ENCODE measurements at places on chromosomes 7 and 10.

DNA sequence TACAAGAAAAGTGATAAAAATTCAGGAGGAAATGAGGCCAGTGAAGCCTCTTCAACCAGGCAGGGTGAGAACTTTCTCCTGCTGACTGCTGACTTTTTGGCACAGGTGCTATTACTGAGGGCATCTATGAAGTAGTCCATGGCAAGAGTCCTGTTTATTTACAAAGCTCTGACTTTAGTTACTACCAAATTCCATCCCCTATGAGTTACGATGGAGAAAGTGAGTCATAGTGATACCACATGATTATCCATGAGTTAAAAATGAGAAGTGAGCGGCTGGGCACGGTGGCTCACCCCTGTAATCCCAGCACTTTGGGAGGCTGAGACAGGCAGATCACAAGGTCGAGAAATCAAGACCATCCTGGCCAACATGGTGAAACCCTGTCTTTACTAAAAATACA is 19.9 kb downstream of the CCDC3 start:
- DNase-seq = peak; percentile 22

- DNase-seq = no peak
These were observed 20.9 kb downstream of the ANKRD22 start for GRCh38 chr10:88830643-88831268.

DNA sequence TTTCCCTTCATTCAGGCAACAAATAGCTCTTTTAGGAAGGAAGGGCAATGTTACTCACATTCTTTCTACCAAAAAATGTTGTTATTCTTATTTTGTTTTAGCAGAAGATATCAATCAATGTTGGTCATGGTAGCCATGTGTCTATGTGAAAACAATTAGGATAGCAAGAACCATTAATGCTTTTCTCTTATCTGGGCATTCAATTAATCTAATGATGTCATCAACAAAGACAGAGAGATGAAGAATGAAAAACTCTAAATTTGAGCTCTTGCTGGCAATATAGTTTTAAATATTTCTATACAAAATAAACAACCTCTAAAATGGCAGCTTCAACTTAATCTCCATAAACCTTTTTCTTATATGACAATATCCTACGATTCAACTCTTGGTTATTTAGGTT is 353.7 kb upstream of the ANKRD30A start:
- DNase-seq = no peak

- DNase-seq = no peak
These were observed 634.1 kb downstream of the ACTR3B start for GRCh38 chr7:153393666-153394065.

DNA sequence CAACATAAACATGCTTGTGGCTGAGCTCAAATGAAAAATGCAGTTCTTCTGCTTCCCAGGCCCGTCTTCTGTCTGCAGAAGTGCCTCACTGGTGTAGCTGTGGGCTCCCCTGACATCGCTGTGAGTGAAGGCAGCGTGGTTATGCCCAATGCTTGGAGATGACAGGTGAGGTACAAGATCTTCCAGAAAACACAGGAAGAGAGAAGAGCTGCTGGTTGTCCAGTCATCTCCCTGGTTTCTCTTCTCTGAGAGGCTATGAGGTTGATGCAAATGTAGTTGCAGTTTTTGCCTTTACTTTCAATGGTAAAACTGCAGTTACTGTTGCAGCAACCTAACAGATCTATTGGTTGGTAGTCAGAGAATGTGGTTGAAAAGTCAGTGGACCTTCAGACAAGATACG is 223.6 kb downstream of the GATA3 start:
- DNase-seq = no peak

DNA sequence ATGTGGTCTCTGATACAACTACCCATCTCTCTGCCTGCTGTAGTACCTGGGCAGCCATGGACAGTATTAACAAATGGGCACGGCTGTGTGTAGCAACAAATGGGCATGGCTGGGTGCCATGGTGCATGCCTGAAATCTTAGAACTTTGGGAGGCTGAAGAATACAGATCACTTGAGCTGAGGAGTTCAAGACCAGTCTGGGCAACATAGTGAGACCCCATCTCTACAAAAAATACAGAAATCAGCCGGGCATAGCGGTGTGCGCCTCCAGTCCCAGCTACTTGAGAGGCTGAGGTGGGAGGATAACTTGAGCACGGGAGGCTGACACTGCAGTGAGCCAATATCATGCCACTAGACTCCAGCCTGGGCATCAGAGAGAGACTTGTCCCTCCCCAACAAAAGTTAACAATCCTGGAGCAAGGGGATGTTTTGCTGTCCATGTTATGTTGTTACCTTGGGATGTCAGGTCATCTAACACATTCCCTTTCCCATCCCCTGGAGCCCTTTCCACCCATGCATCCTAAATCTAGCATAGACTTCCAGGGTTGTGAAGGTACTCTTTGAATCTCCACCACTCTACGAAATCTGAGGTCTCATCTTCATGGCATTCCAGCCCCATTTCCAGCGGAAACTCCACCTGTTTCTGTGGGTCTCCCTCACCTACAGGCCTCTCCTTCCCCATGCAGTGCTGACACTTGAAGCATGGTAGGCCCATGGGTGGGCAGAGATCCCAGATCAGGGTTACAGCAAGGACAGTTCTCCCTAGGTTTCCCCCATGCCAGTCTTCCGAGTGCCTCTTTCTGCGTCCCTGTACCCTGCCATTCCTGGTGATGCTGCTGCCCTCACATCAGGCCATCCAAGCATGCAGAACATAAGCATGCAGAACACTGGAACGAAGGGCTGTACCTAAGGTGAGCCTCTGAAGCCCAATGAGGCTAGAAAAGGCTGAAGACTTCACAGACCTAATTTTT is 13.1 kb downstream of the FXYD4 start:
- DNase-seq = peak; percentile 21

DNA sequence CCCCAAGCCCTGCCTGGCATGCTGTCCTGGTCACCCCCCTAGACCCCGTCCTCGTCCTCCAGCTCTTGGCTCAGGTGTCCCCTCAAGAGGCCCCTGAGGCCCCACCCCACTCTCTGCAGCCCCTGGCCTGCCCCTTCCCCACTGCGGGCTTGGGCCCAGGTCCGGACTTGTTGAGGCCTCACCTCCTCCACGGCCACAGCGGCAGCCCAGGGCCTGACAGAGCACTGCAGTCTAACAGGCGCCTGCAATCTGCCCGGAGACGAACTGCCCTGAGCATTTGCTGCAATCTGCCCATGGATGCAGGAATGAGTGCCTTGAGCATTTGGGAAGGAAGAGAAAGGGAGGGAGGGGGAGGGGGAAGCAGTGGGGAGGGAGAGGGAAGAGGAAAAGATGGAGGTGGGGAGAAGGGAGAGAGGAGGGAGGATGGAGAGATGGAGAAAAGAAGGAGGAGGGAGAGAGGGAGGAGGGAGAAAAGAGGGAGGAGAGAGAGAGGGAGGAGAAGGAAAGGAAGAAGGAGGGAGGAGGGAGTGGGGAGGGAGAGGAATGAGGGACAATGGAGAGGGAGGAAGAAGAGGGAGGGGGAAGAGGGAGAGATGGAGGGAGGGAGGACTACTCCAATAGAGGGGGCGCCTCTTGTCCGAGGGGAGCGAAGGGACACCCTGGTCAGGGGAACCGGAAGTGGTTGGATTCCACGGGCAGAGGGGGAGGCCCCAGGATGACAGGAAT is 73.9 kb downstream of the PDGFA start:
- no peak for DNase-seq

DNA sequence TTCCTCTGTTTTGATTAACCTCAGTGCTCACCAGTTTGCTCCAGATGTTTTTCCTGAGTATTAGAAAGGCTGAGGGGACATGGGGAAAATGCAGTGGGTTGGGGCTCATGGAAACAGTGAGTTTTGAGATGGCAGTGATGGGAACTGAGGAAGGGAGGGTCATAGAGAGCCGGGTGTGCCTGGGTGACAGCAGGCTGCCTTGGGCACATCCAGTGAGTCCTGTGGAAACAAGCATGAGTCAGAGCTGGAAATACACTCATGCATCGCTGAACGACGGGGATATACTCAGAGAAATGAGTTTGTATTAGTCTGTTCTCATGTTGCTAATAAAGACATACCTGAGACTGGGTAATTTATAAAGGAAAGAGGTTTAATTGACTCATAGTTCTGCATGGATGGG is 202.2 kb downstream of the TMEM178B start:
- DNase-seq = no peak

DNA sequence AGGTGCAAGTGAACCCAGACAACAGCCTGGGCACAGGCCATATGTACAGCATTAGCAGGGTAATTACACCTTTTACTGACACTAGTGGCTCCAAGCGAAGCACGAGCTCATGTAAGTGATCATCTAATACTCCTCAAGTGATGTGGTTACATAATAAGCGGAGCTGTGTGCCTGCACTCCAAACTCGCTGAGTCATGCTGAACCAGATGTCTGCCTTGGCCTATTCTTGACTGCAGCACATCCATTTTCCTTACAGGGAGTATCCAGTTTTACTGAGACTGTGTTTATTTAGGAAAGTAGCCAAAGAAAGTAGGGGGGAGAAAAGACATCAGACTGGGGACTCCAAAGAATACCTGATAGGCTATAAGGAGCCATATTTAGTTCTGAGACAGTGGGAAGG is 90.1 kb downstream of the GRM3 start:
- DNase-seq = no peak

GRCh38 chr10:121754666-121755065 is 156.4 kb upstream of the FGFR2 start:
- no peak for DNase-seq

DNA sequence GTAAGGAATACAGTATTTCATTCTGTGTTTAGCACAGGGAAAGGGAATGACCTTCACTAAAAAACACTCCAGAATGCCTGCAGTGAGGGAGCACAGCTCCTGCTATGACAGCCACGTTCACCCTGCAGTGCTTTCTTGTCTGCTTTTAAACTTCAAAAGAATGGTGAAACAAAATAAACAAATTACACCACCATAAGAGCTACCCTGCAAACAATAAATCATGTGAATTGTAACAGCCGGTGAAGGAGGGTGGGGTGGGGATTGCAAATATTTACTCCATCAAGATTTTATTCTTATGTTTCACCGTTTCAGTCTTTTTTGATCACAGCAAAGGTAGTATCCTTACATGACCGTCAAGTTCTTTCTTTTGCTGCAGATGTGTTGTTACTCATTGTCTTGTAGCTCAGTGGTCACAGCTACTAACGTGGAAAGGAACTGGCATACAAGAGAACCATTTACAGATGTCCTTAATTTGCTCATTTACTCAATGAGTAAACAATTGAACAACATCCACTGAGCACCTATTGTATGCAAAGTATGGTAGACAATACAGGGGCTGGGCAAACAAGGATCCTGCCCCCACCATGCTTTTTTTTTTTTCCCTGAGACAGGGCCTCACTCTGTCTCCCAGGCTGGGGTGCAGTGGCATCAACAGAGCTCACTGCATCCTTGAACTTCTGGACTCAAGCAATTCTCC is 4.1 kb upstream of the CHN2 start:
- DNase-seq = no peak

DNA sequence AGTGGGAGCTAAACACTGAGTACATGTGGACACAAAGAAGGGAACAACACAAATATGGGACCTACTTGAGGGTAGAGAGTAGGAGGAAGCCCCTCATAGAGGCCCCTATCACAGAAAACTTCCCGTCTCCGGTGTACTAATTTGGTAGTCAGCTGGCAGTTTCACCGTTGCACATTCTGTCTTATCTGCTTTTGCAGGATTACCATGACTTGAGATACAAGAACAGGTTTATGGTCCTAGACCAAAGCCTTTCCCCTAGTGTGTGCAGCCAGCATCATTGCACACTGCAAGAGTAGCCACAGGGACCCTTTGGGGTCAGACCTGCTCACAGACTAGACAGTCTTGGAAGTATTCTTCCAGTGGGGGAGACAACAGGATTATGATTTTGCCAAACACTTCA is 5.9 kb upstream of the IFIT1B start:
- DNase-seq = no peak

- DNase-seq = peak; percentile 22
These were observed 51.7 kb upstream of the ADAM12 start for GRCh38 chr10:126439942-126440341.

All from A549 (cell line).